ENCODE measurements at places on chromosomes 16 and 17. TPM values are rescaled to one million over a fixed set of nuclear protein-coding genes. Genes with fewer than 3 reads are reported as not detected.

GRCh38 chr17:48819466-48819865 is 2.4 kb upstream of the TTLL6 start:
- no peak overlapping the region for H3K27ac ChIP-seq
- H3K27me3 ChIP-seq, result peaks cover 11% of the 10 kb centered on the region
- peaks cover 6% of the 10 kb centered on the region for H3K4me1 ChIP-seq
- H3K4me3 ChIP-seq, result no peak overlapping the region
- H3K36me3 ChIP-seq, result no peaks in the 10 kb centered on the region

DNA sequence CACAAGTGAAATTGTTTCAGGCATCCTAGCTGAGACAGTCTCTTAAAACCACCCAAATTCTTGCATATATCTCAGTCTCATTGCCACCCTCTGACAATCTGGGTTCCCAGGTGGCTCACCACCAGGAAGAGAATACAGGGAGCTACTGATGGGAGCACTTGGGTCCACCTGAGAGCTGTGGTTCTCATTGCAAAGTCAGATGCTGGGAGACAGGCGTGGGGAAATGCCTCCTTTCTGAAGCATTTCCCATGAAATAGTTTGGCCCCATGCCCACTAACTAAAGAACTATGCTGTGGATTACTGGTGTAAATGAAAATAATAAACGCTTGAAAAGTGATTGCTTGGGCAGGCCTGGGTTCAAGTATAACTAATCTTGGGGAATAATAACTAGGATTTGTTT is 70.3 kb downstream of the CMC2 start:
- H3K36me3 ChIP-seq, result no peaks in the 10 kb centered on the region
- no peaks in the 10 kb centered on the region for H3K27me3 ChIP-seq
- H3K27ac ChIP-seq, result peak overlapping the region; percentile 98
- no peak overlapping the region for H3K4me3 ChIP-seq

DNA sequence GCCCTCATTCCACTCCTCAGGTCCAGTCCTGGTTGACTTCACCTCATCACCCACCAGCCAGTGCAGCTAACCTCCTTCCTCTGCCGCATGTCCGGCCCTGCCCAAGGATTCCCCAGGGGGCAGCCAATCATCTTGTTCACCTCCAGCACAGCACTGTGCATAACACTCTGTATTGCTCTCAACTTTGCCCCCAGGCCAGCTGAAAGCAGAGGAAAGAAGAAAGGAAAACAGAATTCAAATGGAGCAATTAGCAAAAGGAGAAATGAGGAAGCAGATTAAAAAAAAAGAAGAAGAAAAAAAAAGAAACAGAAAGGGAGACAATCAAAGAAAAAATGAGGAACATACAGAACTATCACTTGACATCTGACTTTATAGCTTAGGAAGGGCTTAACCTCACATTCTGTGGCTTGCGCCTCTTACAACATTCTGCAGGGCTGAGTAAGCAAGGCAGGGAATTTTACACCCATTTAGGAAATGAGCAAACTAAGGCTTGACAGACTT is 26.1 kb downstream of the GAS7 start:
- H3K36me3 ChIP-seq, result no peaks in the 10 kb centered on the region
- no peak overlapping the region for H3K4me3 ChIP-seq
- no peaks in the 10 kb centered on the region for H3K27me3 ChIP-seq
- H3K27ac ChIP-seq, result no peak overlapping the region

The TEX19 gene
- not detected for total RNA-seq

The KRTAP4-5 gene
- not detected for total RNA-seq

DNA sequence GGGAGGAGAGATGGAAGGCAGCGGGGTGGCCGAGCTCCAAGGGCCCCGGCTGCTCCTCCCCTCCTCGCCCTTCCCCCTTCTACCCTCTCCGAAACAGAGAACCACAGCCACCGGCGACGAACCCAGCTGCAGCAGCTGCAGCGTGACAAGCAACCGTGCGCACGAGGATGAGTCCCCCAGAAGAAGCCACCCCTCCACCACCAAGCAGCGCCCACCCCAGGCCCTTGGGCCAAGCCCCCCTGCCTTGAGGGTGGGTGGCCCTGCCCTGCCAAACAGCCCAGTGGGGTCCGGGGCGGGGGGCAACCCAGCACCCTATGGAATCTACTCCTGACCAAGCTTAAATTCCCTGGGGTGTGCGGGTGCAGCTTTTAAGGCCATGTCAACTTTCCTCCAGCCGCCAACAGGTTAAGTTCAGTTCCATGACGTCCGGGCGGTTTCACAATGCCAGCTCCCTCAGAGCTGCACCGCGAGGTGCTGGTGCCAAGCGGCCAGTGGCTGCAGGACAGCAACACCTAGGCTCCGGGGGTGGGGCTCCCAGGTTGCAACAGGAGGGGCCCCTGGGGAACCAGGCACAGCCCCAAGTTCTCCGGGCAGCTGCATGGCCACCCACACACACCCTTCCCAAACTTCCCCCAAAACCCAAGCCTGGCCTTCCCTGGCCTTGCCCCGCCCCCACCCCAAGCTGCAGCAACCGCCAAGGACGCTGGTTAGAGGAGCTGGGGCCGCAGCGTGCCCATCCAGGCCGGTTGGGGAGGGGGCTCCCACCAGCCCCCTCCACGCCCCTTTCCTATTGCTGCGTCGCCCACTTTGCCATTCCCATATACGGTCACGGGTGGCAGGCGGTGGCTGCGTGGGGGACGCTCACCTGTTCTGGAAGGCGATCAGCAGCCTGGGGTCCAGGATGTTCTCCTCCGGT is 2.0 kb downstream of the CBX4 start:
- no peak overlapping the region for H3K27ac ChIP-seq
- peak overlapping the region; percentile 89 for H3K4me3 ChIP-seq
- no peaks in the 10 kb centered on the region for H3K36me3 ChIP-seq

DNA sequence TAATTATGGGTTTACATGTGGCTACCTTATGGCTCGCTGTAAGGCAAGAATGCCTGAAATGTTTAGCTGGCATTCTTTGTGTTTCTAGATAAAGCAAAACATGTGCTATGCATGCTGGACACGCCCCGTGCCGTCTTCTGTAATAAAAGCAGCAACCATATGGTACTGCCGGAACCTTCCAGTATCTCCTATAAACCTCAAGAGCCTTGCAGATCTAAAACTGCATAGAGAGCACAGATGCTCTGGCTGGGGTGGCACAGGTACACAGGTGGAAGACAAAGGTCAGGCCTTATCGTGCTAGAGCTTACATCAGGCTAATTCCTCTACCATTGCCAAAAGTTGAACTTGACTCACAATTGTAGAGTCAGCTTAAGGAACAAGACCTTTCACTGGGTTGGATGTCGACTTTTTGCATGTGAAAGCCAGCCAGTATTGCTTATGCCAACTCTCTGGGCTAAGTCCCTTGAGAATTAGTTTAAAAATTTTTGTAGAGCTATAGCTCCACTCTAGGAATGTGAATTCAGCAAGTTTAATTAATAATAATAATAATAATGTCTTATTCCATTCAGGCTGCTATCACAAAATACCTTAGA is 187.4 kb upstream of the CACNG5 start:
- H3K27ac ChIP-seq, result no peak overlapping the region
- H3K36me3 ChIP-seq, result no peaks in the 10 kb centered on the region
- DNase-seq, result no peak
- no peaks in the 10 kb centered on the region for H3K4me1 ChIP-seq

DNA sequence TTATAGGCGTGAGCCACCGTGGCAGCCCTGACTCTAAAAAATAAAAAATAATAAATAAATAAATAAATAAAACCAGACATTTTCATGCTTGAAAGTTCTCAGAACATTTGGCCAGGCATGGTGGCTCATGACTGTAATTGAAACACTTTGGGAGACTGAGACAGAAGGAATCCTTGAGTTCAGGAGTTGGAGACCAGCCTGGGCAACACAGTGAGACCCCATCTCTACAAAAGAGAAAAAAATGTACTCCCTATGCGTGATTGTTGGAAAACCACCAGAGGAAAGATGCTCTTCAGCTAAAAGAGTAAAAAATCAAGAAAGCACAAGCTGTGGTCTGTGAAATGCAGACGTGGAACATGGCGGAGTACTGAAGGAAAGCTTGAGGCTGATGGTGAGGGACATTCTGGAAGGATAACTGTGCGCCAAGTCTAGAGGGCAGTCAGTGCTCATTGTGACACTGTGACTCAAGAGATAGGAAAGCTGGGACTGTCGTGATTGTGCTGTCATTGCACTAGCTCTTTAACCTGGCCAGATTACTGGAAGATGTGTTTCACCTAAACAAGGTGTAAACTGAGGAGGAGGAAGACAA is 4.2 kb upstream of the PRSS27 start:
- H3K27ac ChIP-seq, result no peak overlapping the region
- peaks cover 4% of the 10 kb centered on the region for H3K4me1 ChIP-seq
- DNase-seq, result no peak
- H3K4me3 ChIP-seq, result no peak overlapping the region
- peaks cover 4% of the 10 kb centered on the region for H3K27me3 ChIP-seq

DNA sequence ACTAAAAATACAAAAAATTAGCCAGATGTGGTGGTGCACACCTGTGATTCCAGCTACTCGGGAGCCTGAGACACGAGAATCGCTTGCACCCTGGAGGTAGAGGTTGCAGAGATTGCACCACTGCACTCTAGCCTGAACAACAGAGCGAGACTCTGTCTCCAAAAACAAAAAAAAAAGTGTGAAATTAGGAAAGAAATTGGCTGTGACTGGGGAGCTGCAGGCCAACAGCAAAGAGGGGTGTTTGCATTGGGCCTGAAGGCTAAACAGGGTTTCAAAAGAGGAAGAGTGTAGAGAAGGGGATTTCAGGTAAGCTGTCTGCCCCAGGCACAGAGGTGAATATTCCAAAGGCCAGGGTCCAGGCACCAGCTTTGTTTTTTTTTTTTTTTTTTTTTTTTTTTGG is 9.4 kb downstream of the BMERB1 start:
- H3K4me1 ChIP-seq, result peaks cover 3% of the 10 kb centered on the region
- no peak overlapping the region for H3K4me3 ChIP-seq
- no peaks in the 10 kb centered on the region for H3K27me3 ChIP-seq
- no peak overlapping the region for H3K27ac ChIP-seq
- DNase-seq, result no peak
- H3K36me3 ChIP-seq, result no peaks in the 10 kb centered on the region

DNA sequence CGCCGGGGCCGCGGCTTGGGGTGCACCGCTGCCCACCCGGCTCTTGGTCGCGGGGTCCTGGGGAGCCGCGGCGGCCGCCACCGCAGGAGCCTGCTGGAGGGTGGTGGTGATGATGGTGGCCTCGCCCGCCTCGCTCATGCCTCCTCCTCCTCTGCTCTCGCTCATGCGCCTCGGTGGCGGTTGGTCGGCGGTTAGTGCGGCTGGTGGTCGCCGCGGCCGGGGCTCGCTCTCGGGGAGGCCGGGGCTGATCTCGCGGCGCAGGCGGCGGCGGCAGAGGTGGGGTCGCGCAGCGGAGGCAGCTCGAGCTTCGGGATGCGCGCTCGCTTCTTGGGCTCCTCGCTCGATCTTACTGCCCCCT is 41.6 kb downstream of the AHSP start:
- no peaks in the 10 kb centered on the region for H3K4me1 ChIP-seq
- H3K27ac ChIP-seq, result no peak overlapping the region
- H3K4me3 ChIP-seq, result no peak overlapping the region
- no peak for DNase-seq

The EFCAB13 gene
- 8.3 TPM for total RNA-seq

GRCh38 chr17:8190506-8190905 is 526 bp upstream of the BORCS6 start:
- H3K27ac ChIP-seq, result no peak overlapping the region
- H3K27me3 ChIP-seq, result no peaks in the 10 kb centered on the region
- H3K4me1 ChIP-seq, result peaks cover 27% of the 10 kb centered on the region
- DNase-seq, result no peak
- H3K36me3 ChIP-seq, result no peaks in the 10 kb centered on the region
- H3K4me3 ChIP-seq, result peak overlapping the region; percentile 39

The CCL2 gene
- 238 TPM for total RNA-seq

The TMEM238L gene
- not detected for total RNA-seq

- H3K27ac ChIP-seq, result no peak overlapping the region
- peaks cover 33% of the 10 kb centered on the region for H3K27me3 ChIP-seq
- no peak overlapping the region for H3K4me3 ChIP-seq
- DNase-seq, result peak; percentile 34
Observed at GRCh38 chr17:74862108-74862901, 2.6 kb upstream of the GRIN2C start.

DNA sequence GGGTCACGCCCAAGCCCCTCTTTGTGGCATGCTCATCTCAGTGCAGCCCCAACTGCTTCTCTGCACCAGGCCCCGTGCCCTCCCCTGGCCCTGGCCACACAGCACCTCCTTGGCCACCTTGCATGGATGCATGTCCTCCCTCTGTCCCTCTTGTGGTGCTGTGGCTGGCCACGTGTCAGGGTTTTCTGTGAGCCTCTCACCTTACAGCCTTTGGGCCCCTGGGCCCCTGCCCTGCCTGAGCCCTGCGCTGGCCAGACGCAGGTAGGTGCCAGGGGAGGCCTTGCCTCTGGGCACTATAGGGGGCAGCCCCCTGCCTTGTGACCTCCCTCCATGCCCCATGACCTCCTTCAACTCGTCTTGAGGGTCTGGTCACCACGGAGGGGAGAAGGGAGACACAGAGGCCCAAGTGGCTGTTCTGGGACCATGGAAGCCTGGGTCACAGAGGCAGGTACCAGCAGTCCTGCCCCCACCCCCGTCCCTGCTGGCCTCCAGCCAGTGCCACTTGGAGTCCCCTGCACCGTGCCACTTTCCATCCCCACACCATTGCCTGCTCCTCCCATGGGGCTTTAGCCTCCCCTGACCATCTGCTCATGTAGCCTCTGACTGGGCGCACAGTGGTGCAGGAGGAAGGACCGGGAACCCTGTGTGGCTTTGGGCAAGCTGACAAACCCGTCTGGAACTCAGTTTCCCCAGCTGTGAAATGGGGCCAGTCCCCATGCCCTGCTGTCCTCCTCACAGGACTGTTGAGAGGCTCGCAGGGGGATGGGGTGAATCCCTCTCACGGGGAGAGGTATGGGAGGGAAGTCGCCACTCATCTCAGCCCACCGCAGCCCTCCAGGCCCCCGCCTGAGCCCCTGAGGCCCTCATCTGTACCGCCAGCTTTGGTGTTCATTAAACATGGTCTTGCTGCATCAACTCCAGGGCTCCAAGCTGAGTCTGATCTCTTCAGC is 11.5 kb upstream of the ATP6V0C start:
- H3K27me3 ChIP-seq, result no peaks in the 10 kb centered on the region
- no peak overlapping the region for H3K4me3 ChIP-seq
- no peaks in the 10 kb centered on the region for H3K4me1 ChIP-seq

The LRRC37A gene
- total RNA-seq, result 0.88 TPM

DNA sequence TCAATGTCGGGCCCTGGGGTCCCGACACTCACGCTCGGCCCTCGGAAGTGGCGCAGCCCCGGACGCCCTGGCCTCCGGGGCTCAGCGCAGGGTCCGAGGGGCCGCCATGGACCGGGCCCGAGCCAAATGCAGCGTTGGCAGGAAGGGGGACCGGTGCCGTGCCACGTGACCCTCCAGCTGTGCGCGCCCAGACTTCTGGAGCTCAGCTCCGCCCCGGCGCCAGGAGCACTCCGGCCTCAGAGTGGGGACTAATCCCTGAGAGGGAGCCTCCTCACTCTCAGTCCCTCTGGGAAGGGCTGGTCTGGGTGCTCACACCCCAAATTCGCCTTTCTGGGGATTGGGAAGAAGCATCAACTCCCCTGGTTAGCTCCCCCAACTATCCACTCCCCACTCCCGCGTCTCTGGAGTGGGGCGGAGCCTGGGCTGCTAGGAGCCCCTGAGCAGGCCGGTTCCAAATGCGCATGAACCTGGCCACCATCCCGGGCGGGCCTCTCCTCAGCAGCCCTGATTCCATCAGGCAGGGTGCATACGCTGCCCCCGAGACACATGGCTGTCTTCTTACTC is at the start of gene B3GNT9:
Gene B3GNT9 (minus strand): TSS at position 166 of the 564 bp plus-strand sequence. CDS start 513 bp downstream, outside the sequence.
- H3K4me3 ChIP-seq, result peak within 1 kb of the TSS; percentile 56
- no peaks in the 10 kb centered on the region for H3K36me3 ChIP-seq
- H3K27me3 ChIP-seq, result no peaks in the 10 kb centered on the region
- DNase-seq, result peak; percentile 58

- no peaks in the 10 kb centered on the region for H3K36me3 ChIP-seq
- H3K27ac ChIP-seq, result no peak overlapping the region
- H3K4me1 ChIP-seq, result peaks cover 4% of the 10 kb centered on the region
- H3K4me3 ChIP-seq, result no peak overlapping the region
- H3K27me3 ChIP-seq, result no peaks in the 10 kb centered on the region
- no peak for DNase-seq
Observed at GRCh38 chr17:61832463-61832862, 30.9 kb downstream of the BRIP1 start.
